ENCODE measurements at places on chromosomes 7 and 10. TPM values are rescaled to one million over a fixed set of nuclear protein-coding genes. Genes with fewer than 3 reads are reported as not detected.

GRCh38 chr7:118902600-118902999, 678.1 kb downstream of the ANKRD7 start:
- no peak for DNase-seq

- DNase-seq, result no peak
These were observed 22.3 kb downstream of the CHST15 start for GRCh38 chr10:124071141-124071540.

- DNase-seq, result peak; percentile 65
These were observed 42.9 kb downstream of the MKLN1 start for GRCh38 chr7:131370523-131370968.

DNA sequence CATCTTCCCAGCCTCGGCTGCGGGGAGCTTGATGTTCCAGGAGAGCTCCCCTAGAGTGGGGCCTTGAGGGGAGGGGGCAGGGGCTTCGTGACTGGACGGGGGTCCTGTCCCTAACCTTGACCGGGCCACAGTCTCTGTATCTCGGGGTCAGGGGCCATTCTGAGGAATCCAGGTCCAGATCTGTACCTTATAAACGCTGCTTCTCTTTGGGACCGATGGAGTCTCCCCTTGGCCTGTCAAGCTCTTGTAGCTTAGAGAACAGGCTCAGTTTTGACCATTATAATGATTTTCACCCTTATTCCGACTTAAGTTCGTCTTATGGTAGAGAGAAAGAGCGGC, 831 bp downstream of the ZKSCAN5 start:
- no peak for DNase-seq

DNA sequence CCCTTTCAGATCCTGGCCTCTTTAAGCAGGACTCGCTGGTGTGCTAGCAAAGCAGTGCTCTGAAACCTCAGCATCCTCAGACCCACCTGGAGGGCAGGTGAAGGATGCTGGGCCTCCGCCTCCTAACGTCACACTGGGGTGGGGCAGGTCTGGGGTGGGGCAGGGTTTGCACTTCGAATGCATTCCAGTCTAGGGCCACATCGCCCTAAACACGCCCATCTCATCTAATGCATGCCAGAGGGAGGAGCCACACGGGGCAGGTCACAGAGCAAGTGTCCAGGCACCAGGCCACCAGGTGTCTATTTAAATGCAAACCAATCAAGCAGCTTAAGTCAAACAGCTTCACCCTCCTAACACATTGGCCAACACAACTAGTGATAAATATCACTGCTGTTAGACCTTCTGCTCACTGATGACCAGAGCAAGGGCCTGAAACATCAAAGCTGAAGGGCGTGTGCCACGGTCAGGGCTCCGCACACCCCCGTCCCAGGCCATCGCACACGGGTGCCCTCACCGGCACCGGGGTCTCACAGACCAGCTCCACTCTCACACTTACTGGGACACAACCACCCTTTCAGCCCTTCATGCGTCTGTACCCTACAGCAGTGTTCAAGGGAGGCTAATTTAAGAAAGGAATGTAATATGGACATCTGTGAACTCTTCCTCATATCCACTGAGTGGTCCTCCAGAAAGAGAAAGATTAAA, 47.1 kb downstream of the DIP2C start:
- DNase-seq, result no peak

DNA sequence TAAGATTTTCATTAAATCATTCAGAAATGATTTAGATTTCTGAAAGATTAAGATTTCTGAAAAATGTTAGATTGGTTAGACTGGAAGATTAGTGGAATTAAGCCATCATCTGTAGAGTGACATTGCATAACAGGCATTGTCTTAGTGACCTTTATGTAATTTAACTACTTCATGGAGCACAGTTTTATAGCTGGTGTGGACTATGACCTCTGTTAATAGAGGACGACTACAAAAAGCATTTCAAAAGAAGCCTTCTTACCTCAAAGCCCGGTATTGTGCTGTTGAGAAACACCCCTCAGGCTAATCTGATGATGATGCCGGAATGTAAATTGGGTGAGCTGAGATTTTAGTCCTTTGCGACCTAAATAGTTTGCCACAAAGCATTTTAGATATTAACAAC, 55.6 kb downstream of the GALNT11 start:
- DNase-seq, result no peak

GRCh38 chr7:42426163-42426562, 189.2 kb upstream of the GLI3 start:
- no peak for DNase-seq

DNA sequence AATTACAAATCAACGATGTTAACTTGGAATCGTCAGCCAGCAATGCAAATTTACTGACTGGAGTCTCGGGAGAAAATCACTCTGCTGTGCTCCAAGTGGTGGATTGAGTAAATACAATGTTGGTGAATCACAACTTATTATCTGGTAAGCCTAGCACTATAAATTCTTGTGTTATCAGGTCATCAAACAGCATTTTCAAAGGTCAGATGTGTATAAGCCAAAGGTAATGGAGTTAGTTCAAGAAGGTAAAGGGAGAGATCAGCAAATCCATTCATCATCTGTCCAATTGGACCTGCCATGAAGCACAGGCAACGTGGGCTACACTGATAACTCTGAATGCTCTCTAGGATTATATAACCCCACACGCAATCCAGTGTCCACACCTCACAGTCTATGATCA, 13.9 kb downstream of the CUBN start:
- no peak for DNase-seq

DNA sequence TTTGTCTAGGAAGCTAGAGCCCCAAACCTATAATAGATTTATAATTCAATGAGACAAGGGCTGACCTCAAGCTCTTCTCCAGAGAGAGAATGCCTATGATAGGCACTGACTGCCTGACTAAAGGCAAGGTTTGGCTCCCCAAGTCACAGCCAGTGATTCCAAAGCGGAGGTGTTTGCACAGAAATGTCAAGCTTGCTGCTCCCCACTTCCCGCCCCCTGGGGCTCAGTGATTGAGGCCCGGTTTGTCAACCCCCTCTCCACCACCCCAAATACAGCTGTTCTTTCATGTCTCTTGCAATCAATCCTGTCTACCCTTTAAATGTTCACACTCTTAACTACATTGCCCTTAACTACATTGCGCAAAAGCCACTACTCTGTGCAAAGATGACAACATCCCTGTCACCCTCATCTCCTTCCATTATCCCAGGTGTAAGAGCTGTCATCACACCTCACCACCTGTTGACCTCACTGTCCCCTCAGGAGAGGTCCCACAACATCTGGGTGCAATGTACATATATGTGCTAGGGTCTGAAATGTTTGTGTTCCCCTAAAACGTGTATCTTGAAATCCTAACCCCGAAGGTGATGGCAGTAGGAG, 58.0 kb downstream of the NUDCD3 start:
- no peak for DNase-seq

GRCh38 chr7:149180722-149181449, 14.5 kb upstream of the ZNF282 start:
- no peak for DNase-seq

DNA sequence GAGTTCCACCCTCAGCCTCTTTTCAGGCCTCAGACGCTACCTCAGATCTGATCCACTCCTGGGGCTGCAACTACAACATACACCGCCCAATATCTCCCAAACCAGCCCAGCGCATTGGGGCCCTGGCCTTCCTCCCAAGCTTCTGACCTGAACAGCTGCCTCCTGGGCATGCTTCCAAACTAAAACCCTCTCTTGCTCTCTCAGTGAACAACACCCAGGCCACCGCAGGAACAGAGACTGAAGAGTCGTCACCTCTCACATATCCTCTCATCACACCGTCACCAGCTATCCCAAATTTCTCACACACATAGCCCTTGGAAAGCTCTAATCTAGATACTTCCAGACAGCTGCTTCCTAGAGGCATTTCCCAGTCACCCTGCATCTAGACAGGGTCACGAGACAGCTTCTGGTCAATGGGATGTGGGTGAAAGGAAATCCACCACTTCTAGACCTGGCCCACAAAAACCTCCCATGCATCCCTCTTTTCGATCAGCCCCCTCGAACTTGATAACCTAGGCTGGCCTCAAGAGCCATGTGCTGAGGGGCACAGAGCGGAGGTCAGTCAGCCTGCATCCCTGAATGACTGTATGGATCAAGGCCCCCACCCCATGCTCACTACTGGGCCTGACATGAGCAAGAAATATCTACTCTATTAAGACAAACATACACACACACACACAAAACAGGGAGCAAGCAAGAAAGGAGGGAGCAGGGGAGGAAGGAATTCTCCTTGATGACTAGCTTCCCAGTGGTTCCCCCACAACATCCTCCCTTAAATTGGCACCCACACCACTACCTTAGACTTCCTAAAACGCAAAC, 1.8 kb downstream of the PARP12 start:
- DNase-seq, result no peak

GRCh38 chr10:1687190-1687589, 50.1 kb downstream of the ADARB2 start:
- peak; percentile 49 for DNase-seq

- DNase-seq, result no peak
These were observed 51.0 kb downstream of the BTRC start for GRCh38 chr10:101405001-101405400.

TBXAS1 gene
- 7.6 TPM for total RNA-seq

CCNJ gene
- total RNA-seq, result 25.1 TPM

Data from endodermal cell (in vitro differentiated cells).